ENCODE measurements at places on chromosomes 13 and 19.

GRCh38 chr13:110644892-110645521 lies 29.7 kb downstream of the NAXD start:
- no peak for DNase-seq

GRCh38 chr19:18946918-18947317 lies 5.9 kb upstream of the HOMER3 start:
- DNase-seq: no peak

DNA sequence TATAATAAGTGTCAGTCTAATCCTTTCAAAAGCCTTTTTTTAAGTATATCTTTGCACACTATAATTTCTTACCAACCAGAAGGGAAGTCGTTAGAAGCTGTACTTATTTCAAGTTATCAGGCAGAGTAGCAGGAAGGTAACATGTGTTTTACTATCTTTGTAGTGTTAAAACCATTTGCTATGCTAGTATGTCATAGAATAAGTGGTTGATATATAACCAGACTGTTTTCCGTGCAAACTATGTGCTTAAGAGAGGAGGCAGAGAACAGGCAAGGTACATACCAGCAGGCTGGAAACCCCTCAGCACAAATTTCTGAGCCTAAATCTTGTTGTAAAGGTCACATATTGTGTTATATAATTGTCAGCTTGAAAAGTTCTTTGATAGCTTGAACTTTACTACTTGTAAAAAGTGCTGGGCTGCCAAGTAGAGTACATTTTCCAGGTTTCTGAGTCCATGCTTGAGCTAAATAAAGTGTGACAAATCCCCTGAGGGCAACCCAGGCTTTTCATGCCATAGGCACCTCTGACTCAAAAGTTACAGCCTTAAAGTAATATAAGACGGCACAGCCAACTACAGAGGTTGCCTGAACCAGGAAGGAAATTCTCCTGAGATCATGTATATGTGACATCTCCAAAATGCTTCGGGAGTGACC lies 1297.4 kb downstream of the PCDH9 start:
- DNase-seq: no peak

DNA sequence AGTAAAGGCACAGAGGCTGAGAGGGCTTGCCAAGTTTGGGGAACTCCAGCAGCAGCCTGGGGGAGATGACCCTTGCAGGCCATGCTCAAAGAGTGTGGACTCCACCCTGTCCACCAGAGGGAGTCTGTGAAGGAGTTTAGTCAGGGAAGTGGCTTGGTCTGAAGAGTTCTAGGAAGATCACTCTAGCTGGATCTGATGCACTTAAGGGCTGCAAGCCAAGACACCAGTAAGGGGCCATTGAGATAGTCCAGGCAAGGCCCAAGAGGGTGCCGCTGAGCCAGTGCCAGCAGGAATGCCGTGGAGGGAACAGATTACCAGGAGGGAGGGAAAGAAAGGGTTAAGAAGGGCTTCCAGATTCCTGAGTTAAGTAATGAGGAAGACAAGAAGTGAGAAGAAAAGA lies 68.7 kb downstream of the ZAR1L start:
- no peak for DNase-seq

DNA sequence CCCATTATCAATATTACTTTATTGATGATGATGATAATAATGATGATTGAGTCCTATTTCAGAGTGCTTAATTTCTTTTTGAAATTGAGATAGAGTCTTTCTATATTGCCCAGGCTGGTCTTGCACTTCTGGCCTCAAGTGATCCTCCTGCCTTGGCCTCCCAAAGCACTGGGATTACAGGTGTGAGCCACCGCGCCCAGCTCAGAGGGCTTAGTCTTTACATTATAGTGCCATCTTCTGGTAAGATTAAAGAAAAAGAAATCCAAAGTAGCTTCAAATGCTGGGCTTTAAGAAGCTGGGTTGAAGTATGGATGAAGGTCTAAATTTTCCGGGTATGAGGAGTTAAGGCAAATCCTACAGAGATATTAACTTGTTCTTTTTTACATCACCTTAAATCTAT lies 3.4 kb upstream of the ZNF333 start:
- DNase-seq: no peak

GRCh38 chr13:78265098-78265497 lies 338.3 kb downstream of the POU4F1 start:
- DNase-seq: no peak

GRCh38 chr19:15463861-15464371 lies 428 bp downstream of the RASAL3 start:
- DNase-seq: no peak

- no peak for DNase-seq
Measured at GRCh38 chr19:4870025-4870700, 2.7 kb upstream of the PLIN3 start.

DNA sequence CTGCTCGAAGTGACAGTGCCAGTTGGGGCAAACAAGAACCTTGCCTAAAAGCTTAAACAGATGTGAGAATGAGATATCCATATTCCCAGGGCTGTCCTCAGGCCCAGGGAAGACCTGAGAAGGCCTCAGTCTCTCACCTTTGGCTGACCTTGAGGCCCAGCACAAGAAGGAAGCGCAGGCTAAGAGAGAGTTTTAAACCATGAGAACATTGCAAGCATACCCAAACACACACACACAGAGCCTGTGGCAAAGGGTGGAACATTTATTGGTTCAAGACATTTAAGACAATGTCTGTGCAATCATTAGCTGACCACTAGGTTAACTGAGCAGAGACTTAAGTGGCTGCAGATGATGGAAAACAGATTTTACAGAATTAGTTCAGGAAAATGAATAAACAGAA lies 248.2 kb downstream of the NBEA start:
- no peak for DNase-seq

DNA sequence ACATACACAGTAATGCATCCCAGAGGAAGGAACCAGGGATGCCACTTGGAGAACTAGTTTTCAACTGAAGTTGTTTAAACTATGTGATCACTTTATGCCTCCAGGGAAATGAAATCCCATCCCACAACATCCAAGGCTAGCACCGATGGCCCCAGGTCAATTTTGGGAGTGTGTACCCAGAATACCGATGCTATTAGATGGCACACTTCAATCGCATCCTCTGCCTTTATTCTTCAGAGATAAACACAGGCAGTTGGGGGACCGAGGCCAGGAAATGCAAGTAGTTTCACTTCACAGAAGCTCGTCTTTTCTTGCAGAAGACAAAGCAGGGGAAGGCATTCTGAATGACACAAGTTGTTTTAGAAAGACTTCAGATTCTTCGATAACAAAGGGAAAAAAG lies 13.8 kb downstream of the STK24 start:
- no peak for DNase-seq

- DNase-seq: peak; percentile 96
Measured at GRCh38 chr19:49468746-49469447, 5.1 kb upstream of the FLT3LG start.

DNA sequence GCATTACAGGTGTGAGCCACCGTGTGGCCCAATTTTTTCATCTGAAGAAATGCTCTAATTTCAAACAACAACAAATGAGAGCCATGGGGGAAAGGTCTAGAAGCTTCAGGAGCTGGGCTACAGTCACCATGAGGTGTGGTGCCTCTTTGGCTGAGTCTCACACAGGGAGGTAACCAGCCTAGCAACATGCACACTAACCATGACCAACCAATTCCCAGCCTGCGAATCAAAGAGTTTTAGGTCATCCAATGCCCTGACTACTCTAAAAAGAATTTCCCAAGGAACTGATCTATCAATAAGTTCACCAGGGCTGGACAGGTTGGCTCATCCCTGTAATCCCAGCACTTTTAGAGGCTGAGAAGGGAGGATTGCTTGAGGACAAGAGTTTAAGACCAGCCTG lies 29.9 kb downstream of the PBX4 start:
- DNase-seq: no peak

DNA sequence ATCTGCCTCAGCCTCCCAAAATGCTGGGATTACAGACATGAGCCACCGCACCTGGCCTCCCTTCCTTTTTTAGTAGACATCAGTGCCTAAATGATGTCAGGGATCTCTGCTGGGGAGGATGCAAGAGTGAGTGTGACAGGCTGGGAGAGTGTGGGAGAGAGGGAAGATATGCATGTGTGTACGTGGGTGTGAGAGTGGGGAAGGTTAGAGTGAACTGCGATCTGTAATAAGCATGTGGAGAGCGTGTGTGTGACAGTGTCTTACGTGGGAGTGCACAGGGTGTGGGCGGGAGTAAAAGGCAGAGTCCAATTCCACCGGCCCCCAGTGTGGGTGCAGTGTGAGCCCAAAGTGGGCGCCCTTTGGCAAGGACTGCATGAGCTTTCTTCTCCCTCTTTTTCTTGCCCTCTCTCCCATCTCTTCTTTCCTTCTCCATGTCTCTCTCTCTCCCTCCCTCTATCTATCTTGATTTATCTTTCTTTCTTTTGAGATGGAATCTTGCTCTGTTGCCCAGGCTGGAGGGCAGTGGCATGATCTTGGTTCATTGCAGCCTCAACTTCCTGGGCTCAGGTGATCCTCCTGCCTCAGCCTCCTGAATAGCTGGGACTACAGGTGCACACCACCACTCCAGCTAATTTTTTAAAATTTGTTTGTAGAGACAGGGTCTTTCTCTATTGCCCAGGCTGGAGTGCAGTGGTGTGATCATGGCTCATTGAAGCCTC lies 893 bp upstream of the NPHS1 start:
- no peak for DNase-seq

DNA sequence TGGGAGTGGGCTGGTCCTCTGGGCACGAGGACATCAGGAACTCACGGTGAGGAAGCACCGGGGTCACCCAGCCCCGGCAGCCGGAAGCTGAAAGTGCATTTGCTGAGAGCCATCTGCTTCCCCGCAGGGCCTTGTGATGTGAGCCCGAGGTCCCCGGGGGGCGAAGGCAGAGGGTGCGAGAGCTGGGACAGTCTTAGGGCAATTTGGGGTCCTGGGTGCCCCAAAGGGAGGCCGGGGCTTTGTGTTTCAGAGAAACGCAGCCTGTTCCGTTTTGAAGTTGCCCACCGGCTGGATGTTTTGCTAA lies 4.8 kb downstream of the F2RL3 start:
- DNase-seq: no peak

DNA sequence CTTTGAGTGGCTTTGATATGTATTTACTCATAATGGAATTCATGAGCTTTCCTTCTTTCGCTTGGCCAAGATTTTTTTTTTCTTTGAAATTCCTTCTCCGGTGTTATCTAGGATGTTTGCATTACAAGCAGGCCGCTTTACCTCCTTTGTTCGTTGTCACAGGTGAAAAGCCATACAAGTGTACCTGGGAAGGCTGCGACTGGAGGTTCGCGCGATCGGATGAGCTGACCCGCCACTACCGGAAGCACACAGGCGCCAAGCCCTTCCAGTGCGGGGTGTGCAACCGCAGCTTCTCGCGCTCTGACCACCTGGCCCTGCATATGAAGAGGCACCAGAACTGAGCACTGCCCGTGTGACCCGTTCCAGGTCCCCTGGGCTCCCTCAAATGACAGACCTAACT lies 16.7 kb downstream of the KLF5 start:
- DNase-seq: no peak

GRCh38 chr13:33798023-33798422 lies 19.9 kb upstream of the RFC3 start:
- no peak for DNase-seq

DNA sequence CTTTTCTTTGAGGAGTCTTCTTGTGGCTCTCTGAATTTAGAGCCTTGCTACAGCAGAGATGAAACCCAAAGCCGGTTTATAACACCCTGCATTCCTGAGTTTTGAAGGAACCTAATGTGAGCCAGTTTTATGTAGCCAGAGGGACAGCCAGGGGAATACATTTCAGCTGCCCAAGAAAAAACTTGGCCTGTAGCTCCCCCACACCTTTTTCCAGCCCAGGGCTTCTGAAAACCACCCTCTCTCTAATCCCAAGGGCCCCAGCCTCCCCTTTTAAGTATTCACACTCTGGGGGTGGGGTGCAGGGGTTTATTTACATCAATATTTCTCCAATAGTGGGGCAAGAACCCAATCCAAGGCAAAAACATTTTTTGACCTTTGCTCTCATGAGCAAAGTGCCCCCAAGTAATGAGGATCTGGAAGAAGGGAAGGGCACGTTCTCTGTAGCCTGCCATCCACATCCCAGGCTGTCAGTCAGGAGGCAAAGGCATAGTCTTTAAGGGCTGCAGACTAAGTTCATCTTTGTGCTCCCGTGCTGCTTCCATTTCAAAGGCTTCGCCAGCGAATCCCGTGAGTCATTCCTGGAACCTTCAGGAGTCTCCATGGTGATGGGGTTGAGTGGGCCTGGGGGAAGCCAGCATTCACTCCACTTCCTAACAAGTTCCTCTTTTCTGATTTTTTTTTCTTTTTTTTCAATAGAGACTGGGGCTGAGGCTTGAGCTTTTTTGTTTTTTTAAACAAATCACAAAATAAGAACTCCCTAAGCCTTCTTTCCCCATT lies 33.2 kb upstream of the MEDAG start:
- no peak for DNase-seq

DNA sequence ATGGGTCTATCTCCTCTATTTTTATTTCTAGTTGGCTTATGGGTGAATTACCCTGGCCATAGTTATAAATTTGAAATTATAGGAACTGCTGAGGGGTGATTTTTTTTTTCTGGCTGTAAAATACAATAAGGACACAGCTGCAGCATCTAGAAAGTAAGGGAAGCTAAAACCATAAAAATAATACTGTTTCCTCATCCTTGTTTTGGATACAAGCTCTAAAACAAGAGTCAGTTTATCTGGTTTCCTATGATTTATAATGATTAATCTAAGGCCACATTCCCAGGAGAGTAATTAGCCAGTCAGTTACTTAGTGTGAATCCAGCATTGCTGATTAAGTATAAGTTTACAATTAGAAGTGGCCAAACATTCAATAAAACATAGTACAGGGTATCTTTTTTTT lies 219.1 kb upstream of the NBEA start:
- no peak for DNase-seq

GRCh38 chr13:23509781-23510543 lies 60.2 kb upstream of the TNFRSF19 start:
- no peak for DNase-seq

- DNase-seq: no peak
Measured at GRCh38 chr13:30154531-30154930, 152.8 kb downstream of the KATNAL1 start.

GRCh38 chr13:113360446-113360845 lies 3.5 kb downstream of the GRTP1 start:
- no peak for DNase-seq

GRCh38 chr13:32968793-32969192 lies 47.4 kb upstream of the KL start:
- DNase-seq: no peak

DNA sequence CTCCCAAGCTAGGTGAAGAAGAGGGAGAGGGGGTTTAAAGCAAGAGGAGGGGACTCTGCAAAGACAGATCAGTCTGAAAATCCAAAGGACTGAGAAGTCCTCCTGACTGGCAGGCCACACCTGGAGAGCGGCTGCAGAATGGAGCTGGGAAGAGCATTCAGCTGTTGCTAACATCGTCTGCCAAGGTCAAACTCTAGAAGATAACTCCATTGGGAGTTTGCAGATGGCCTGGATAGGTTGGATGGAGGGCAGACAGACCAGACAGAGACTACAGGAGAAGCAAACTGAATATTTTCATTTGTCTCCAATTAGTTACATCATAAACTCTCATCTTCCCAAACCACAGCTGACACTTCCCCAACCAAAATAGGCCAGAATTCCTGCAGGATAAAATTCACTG lies 19.9 kb upstream of the SHISA2 start:
- no peak for DNase-seq

- DNase-seq: no peak
Measured at GRCh38 chr13:51827254-51827653, 17.7 kb downstream of the TMEM272 start.

- DNase-seq: no peak
Measured at GRCh38 chr13:41648314-41648935, 191.1 kb downstream of the RGCC start.

Data from NCI-H1436 treated with DMSO at 0.1 percent for 48 hours (cell line).